Urinary bladder (tissue), 4 donors: ENCODE measurements at places on chromosomes 5 and 9. TPM values are rescaled to one million over a fixed set of nuclear protein-coding genes. Genes with fewer than 3 reads are reported as not detected.

GRCh38 chr9:82972446-82972845 lies 90.5 kb downstream of the RASEF start:
- DNase-seq = no peak

GRCh38 chr9:76810377-76810957 lies 46.2 kb downstream of the PCA3 start:
- DNase-seq = peak; percentile 15

The CSF1R gene
- 24.5 TPM for total RNA-seq

- DNase-seq = no peak
These were observed 147.6 kb downstream of the ST8SIA4 start for GRCh38 chr5:100755435-100755834.

DNA sequence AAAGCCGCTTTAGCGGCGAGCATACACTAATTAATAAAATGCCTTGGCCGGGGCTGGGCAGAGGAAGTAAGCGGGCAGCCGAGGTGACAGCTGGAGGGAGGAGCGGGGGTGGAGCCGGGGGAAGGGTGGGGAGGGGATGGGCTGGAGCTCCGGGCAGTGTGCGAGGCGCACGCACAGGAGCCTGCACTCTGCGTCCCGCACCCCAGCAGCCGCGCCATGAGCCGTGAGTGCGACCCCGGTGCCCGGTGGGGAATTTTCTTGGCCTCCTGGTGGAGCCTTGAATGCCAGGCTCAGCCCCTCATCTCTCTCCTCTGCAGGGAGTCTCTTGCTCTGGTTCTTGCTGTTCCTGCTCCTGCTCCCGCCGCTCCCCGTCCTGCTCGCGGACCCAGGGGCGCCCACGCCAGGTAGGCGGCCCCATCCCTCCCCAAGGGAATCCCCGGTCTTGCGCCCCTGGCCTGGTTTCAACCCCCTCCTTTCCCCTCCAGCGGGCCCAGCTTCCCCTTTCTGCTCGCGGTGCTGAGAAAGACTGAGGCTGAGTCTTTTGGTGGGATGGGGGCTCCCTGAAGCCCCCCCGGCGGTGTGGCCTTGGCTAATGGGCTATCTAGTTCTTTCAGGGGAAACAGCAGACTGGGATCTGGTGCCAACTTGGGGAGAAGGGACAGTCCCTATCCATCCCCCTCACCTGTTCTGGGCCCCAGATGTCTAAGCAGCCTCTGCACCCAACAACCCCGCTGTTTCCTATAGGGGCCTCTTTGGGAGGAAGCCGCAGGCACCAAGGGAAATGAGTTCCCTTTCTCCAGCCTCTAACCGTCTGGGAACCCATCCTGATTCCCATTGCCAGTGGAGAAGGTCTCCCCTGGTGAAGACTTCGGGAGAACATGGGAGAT lies at the start of gene PTGS1:
PTGS1 (plus strand) TSS at position 156 of the 887 bp plus-strand sequence; CDS start at position 217, 61 bp downstream.
- DNase-seq = no peak

The CCDC192 gene
- total RNA-seq = not detected

DNA sequence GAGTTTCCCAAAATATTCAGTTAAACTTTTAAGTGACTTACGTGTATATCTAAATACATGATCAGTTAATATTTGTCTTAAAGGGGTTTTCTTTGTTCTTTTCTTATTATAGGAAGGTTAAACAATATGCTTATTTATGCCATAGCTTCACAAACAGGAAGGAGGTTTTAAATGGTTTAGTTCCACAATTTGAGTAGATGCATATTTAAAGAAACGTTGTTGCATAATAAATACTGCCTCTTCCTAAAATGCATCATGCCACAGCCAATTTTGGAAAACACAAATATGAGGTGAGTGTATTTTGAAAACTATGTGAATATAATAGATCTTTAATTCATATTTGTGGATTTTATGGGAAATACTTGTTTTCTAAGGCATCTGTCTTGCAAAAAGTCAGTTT lies 2.5 kb upstream of the ADRB2 start:
- no peak for DNase-seq

- no peak for DNase-seq
These were observed 19.0 kb downstream of the TMC1 start for GRCh38 chr9:72540348-72540873.

The RAPGEF1 gene
- total RNA-seq = 18.9 TPM
